ENCODE measurements at places on chromosomes 7 and 10.

GRCh38 chr7:38858259-38858884 is 50.6 kb downstream of the VPS41 start:
- DNase-seq: no peak

- no peak for DNase-seq
Measured at GRCh38 chr7:132738254-132738653, 162.0 kb upstream of the PLXNA4 start.

GRCh38 chr10:16965740-16966447 is 148.7 kb upstream of the RSU1 start:
- no peak for DNase-seq

GRCh38 chr10:69451784-69452251 is 553 bp downstream of the TSPAN15 start:
- DNase-seq: no peak

DNA sequence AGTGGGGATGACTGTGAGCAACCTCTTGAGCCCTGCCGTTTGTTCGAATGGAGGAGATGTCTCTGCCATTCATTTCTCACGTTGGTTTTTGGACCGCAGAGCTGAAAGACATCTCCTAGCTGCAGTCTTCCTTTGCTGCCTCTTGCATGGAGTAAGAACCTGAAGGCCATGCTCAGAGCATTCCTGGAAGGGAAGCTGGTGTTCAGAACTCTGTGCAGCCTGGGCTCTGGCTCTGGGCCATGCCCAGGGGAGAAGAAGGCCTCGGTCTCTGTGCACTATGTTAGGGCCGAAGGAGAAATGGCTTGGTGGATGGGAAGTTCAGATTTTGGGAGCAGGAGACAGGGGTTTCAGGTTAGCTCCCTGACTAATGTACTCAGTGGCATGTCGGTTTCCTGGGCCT is 22.9 kb downstream of the SFTPD start:
- DNase-seq: no peak

GRCh38 chr7:5582532-5582935 is 158.9 kb upstream of the TNRC18 start:
- no peak for DNase-seq

- DNase-seq: no peak
Measured at GRCh38 chr10:38003588-38003987, 6.9 kb upstream of the ZNF33A start.

GRCh38 chr7:159107161-159107892 is 37.3 kb downstream of the VIPR2 start:
- no peak for DNase-seq

DNA sequence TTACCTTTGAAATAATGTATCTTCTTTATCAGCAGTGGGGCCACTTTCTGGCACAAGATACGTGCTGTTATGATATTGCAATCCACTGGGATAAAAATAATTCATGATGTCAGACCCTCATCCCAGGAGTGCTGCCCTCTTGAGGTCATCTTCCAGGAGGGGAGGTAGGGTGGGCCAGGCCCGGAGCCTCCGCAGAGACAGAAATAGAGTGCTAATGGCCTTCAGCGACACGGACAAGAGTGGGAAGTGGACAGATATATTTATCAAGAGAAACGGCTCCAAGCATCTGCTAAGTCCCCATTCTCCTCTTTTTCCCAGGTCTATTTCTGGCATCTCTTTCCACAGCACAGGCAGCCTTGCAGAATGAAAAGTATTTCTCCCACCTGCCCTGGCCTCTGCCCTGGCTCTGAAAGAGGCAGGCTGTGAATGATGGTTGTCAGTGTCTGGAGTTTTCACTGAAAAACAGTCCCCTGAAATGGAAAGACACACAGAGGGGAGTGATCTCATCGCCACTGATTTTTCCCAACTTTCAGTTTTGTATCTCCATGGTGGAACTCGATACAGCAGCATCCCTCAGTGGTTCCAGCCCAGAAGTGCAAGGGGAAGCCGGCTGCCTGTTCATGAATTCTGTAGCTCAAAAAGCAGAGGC is 251.7 kb upstream of the MYO3A start:
- no peak for DNase-seq

GRCh38 chr10:128927497-128928161 is 539.4 kb upstream of the MGMT start:
- no peak for DNase-seq

DNA sequence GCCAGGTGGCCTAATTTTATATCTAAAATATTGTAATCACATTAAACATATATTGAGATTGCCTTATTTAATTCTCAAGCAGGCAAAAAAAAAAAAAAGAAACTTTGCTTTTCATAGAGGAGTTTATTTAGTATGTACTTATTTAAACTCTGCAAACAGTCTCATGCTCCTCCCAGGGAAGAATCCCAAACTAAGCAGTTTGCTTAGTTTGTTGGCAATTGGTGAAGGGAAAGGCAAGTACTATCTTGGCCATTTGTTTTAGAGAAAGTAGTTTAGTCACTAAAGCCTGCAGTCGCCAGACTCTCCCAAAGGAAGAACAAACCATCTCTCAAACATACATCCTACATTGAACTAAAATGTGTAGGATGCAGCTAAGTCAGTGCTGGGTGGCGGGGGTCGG is 226.8 kb downstream of the CDC14C start:
- no peak for DNase-seq

- peak; percentile 5 for DNase-seq
Measured at GRCh38 chr10:78852466-78853240, 216.1 kb upstream of the ZMIZ1 start.

- DNase-seq: no peak
Measured at GRCh38 chr7:79988653-79989052, 146.0 kb upstream of the GNAI1 start.

DNA sequence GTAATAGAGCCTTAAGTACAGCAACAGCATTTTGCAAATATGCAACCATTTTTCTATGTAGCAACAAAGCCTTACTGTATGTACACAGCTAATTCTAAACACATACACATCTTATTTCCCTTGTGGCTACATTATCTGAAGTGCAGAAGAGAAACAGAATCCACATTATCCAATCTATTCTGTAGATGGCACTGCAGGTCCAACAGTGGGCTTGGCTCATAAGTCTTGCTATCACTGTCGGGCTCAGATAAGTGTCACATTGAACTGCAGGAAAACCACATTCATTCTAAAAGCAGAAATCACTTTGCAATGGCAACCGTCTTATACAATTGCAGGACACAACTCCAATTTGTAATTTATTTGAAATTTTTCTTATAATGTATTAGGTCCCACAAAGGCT is 109.8 kb upstream of the NOBOX start:
- DNase-seq: no peak

DNA sequence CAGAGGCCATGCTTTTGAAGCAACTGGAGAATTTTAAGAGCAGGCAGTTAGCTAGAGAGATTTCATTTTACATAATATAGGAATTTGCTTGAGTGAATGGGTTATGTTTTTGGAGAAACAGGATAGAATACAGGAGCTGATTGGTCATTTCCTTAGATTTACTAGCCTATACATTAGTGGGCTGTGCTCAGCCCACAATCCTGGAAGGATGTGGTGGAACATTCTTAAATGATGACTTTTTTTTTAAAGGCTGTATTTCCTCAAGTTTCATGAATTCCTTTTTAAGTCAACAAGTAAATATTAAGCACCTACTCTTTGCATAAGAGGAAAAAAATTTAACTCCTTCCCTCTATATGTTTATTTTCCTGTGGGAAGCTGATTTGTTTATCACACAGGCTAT is 314.4 kb upstream of the BMPER start:
- DNase-seq: no peak

DNA sequence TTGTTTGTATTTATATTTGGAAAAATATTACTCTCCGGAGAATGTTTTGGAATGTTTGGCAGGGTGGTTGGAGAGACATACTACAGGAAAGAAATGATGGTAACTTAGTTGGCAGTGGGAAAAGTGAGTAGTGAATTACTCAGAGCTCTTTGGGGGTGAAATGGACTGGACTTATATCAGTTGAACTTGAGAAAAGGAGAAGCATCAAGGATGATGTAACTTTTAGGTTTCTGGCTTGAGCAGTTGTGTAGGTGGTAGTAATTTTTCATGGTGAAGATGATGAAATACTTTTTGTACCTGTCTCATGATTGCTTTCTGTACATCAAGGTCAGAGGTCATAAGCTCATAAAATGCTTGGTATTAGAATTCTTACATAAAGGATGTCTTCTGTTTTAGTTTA is 617.2 kb downstream of the AUTS2 start:
- DNase-seq: no peak

DNA sequence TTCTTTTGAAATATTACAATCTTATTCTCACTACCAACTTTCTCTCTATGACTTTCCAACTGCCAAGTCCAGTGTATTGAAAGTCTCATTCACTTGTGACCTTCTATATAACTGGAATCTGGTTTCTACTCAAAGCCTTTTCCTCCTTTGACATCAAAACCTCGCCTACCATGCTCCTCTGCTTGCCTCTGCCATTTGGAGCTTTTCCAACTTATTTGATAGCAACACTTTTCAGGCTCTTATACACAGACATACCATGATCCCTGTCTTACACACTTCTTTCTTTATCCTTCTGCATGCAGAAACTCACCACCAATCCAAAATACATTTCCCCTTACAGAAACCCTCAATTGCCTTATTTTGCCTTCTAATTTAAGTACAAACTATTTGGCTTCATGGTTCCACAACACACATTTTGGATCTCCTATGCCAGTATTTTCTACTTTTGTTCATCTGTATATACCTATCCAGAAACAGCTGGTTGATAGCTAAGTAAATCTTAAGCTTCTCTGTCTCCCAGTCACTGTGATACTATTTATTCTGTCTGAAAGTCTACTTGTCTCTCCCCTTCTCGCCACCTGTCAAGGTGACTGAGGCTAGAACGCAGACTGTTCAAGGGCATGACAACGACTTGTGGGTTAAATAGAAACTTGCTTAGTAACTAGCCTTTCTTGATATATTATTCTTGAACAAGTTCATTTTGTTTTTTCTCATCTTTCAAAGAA is 22.4 kb downstream of the GNG11 start:
- no peak for DNase-seq

DNA sequence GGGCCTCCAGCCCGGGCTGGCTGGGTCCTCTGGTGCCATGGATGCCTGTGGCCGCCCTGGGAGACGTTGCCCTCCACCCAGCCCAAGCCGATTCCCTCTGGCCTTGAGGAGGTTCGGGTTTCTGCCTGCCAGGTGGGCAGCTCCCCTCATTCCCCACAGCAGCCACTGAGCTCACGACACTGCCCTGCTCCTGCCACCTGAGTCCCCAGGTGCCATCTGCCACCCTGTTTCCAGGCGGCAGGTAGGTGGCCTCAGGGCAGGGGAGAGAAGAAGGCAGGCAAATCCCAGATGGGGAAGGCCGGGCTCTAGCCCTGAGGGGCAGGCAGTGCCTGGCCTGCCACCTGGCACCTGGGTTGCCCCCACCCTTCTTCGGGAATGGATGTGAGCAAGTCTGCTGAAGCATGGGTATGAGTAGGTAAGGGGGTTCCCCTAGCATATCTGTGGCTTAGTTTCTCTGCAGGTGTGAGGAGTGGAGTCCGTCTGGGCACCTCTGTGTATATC is 92.2 kb upstream of the PPIF start:
- DNase-seq: no peak

- DNase-seq: no peak
Measured at GRCh38 chr10:23375366-23375765, 30.8 kb upstream of the C10orf67 start.

DNA sequence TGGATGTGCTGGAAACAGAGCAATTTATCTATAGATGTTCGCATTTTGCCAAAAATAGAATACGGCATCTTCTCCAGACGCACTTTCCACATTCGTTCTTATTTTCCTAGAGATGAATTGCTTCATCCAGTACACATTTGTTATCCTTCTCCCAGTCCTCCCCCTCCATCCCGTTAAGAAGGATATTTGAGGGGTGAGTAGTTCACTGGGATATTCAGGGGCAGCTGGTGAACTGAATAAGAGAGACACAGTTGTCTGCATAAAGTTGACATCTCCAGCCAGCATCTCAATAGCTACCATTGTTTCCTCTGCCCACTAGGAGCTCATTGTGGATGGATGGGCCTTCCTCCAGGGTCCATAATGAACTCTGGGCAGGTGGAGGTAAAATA is 456.8 kb upstream of the NRP1 start:
- no peak for DNase-seq

DNA sequence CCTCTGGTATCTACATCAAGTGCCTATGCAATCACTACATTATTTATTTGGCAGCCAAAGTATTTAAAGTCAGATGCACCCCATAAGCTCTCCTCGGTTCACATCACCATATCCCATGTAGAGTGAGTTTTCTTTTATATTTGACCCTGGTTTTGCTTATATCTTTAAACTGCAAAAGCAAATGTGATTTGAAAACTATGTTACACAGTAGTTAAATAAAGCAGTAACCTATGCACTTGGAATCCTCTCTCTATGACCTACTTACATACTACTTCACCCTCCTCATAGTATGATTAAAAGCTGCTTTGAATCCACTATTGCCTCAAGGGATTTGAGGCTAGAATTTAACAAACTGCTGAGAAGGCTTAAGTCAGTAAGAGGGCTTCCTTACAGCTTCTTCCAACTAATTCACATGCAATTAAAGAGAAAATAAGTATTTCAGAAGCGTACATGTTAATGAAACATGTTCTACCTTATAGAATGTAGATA is 2.2 kb upstream of the CELF2 start:
- no peak for DNase-seq

GRCh38 chr10:46229144-46229563 is 57.6 kb upstream of the ANTXRL start:
- peak; percentile 24 for DNase-seq

- DNase-seq: no peak
Measured at GRCh38 chr7:157077986-157078644, 60.6 kb upstream of the UBE3C start.

DNA sequence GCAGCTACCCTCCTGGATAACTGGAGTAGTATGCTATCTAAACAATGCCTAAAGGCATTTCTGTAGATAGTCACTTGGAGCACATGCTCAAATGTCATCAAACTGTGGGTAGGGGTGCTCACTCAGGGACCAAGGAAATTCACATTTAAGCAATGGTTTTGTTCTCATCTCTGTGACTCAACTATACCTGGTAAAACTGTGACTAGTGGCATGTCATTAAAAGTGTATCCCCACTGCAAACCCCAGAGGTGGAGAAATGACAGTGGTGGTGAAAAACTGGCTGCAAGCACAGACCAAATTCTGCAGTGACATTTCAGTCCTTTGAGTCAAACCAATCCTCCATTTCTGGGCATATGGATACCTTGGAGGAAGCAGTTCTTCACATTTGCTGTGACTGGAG is 134.2 kb upstream of the EFCAB10 start:
- no peak for DNase-seq

GRCh38 chr7:83476511-83477050 is 172.4 kb downstream of the SEMA3E start:
- DNase-seq: no peak

GRCh38 chr7:30840141-30841024 is 69.2 kb downstream of the MINDY4 start:
- DNase-seq: no peak

DNA sequence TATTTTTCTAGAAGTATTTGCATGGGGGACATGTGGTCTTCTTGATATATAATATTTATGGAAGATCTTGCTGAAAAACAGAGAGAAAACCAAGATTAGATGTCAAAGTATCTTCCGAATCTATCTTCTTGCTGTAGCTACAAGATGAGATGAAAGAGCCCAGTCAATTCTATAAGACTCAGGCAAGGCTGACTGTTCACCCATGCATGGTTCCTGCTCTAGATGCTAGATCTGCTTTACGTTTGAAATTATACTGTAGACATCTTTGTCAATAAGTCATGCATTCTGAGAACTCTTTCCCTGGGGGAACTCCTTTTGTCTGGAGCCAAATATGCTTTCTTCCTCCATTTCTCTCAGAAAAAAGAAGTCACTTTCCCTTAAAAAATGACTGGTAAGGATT is 1292.0 kb downstream of the XPNPEP1 start:
- no peak for DNase-seq

All from activated CD4-positive, alpha-beta T cell treated with anti-CD3 and anti-CD28 coated beads, Interleukin-2, amount 50 U/mL, for 48 hours (primary cell).